ENCODE measurements at places on chromosomes 6 and 20. TPM values are rescaled to one million over a fixed set of nuclear protein-coding genes. Genes with fewer than 3 reads are reported as not detected.

The ZNF165 gene
- 1.4 TPM for total RNA-seq

The OXT gene
- total RNA-seq = not detected

The LINC00237 gene
- total RNA-seq = not detected

The FBXO9 gene
- total RNA-seq = 105 TPM

The COX4I2 gene
- total RNA-seq = not detected

The PGC gene
- 0.86 TPM for total RNA-seq

The DEFB132 gene
- total RNA-seq = not detected

The MTFR2 gene
- total RNA-seq = 1.2 TPM

The UNC93A gene
- not detected for total RNA-seq

The XKR7 gene
- not detected for total RNA-seq

The SAMD3 gene
- 73.8 TPM for total RNA-seq

The FRK gene
- 0.07 TPM for total RNA-seq

The ZNF311 gene
- total RNA-seq = 0.61 TPM

The MEP1A gene
- total RNA-seq = not detected

The FUT9 gene
- total RNA-seq = not detected

The CALHM4 gene
- total RNA-seq = not detected

The GGTLC1 gene
- total RNA-seq = not detected

The POU3F2 gene
- total RNA-seq = not detected

The RCAN2 gene
- 2.5 TPM for total RNA-seq

The NKX2-4 gene
- total RNA-seq = not detected

The RIPOR2 gene
- total RNA-seq = 441 TPM

The SIRPB1 gene
- 6.2 TPM for total RNA-seq

The RGS17 gene
- total RNA-seq = 0.30 TPM

The GABRR1 gene
- total RNA-seq = not detected

The NHSL1 gene
- total RNA-seq = 0.64 TPM

The TREML1 gene
- total RNA-seq = not detected

The PSMB1 gene
- 85.6 TPM for total RNA-seq

The TIAM2 gene
- total RNA-seq = 6.9 TPM

The GCM1 gene
- not detected for total RNA-seq

The LEMD2 gene
- 119 TPM for total RNA-seq

The PNLDC1 gene
- 0.64 TPM for total RNA-seq
